ENCODE measurements at places on chromosomes 1 and 21.

DNA sequence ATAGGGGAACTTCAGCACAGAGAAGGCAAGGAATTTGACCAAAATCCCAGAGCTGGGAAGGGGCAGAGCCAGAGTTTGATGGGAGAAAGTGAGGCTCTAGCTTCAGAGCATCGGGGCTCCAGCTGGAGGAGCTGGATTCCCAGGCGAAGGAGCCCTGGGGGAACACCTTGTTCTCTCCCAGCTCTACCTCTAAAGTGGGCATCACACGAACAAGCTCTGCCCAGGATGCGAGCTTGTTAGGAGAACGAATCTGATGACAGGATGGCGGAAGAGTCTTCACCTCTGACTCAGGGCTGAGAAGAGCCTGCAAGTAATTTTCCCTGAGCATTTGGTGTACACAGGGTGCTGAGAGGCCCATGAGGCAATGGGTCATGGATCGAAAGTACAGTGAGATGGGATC lies 22.0 kb downstream of the TNNT2 start:
- DNase-seq = no peak

DNA sequence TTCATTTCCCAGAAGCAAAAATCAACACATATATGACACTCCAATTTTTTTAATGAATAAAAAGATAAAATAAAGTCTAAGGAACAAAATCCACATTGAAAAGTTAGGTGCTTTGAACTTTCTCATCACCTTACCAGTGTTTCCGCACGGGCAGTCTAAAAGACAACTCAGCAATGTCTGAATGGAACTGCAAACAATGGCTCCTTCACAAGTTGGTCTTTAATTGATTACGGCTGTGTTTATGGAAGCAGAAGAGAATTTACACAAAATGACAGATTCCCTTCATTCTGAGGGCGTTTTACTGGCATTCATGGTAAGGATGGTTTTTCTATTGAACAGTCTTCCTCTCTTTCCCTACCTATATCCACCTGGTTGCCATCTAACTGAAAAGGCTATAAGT lies 65.0 kb upstream of the RNPC3 start:
- no peak for DNase-seq

DNA sequence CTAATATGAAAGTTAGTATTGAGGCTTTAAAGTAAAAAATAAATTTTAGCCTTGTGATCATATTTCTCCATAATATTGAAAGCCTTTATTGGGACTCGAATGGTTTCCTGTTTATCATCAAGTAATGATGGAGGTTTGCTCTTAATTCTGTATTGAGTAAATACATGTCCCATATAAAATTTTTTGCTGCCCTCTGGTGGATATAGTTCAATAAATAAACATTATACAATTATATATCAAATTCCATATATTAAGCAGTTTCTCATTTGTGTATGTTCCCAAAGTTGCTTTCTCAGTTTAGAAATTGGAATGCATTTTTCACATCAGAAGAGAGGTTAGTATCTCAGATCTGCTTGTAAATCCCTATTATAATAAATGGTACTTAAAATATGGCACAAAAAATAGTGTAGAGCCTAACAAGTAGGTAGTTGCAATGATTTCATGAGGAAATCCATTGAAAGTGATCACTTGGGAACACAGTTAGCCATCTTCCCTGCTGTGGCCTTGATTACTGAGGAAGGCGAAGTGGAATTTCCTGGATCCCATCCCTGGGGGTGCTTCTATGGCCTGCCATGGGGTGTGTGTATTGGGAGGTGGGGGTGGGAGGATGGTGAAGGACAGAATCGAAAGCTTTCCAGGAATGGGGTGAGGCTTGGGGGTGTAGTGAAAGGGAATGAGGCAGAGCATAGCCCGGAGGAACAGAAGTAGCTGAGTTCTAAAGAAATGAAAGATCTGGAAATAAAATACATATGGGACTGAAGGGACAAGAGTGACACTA lies 84.1 kb upstream of the C21orf91 start:
- no peak for DNase-seq

- no peak for DNase-seq
Measured at GRCh38 chr21:39681845-39682244, 63.1 kb upstream of the IGSF5 start.

DNA sequence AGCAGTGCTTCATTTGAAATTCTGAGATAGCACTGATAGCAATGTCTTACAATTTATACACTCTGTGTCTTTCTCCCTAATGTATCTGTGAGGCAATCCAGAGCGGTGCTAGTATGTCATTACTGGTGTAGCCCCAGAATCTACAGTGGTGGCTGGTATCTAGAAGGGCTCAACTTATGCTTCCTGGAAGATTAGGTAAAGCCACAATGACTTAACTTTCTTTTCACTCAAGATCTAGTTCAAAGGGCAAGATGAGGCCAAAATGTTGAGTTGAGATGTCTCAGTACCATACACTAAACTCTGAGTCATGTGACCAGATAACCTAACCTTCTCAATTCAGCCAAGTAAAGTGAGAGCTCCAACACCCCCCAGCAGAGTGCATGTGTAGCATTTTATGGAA lies 77.5 kb downstream of the PAPPA2 start:
- DNase-seq = no peak

GRCh38 chr1:89832496-89833127 lies 11.8 kb downstream of the LRRC8D start:
- DNase-seq = no peak

DNA sequence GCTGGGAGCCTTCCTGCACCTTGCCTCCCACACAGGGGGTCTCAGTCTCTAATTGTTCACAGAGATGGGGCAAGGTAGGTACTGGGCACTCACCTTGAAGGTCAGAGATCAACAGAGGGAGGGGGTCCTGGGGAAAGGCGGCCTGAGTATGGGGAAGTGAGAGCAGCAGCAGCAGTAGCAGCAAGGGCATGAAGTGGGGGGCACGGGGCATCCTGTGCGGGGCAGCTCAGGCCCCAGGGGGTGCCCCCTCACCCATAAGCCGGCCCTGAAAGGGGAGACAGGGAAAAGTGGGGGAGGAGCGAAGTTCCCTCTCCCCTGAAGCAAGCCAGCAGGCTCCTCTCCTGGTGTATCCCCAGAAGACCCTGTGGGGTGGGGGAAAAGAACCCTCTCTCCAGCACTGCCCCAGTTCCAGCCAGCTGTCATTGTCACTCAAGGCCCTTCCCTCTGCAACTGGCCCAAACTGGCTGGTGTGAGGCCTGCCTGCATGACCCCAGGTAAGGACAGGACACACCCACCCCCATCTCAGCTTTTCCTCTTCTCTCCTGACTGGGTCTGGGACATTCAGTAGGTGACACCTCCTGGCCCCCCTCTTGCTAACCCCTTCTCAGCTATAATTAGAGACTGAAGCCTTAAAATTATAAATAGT lies 3.9 kb downstream of the SEMA6C start:
- DNase-seq = no peak

DNA sequence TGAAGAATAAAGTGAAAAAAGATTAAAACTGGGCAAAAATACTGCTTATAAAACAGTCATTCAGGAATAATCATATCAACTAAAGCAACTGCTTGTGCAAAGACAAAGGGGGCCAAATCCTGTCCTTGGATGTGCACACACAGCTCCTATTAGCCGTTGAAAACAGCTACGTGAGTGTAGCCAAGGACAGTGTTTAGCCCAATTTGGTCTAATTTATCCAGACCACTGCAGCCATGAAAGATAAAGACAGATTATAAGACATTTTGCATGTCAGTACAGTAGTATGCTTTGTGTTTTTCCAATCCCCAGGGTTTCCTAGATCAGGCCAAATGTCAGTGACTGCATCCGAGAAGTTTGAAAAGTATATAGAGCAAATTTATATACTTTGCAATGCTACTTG lies 146.3 kb upstream of the PKN2 start:
- DNase-seq = peak; percentile 84

DNA sequence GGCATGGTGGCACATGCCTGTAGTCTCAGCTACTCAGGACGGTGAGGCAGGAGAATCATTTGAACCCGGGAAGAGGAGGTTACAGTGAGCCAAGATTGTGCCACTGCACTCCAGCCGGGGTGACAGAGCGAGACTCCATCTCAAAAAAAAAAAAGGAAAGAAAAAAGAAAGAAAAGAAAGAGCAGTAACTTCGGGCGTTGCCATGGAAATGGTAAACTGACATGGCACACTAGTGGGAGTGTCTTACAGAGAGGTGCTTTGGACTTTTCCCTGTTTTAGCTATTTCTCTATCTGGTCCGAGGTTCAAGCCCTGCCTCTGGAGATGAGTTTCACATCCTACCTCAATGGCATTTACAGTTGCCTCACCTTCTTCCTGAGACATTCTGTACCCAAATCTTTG lies 23.1 kb upstream of the PPT1 start:
- no peak for DNase-seq

DNA sequence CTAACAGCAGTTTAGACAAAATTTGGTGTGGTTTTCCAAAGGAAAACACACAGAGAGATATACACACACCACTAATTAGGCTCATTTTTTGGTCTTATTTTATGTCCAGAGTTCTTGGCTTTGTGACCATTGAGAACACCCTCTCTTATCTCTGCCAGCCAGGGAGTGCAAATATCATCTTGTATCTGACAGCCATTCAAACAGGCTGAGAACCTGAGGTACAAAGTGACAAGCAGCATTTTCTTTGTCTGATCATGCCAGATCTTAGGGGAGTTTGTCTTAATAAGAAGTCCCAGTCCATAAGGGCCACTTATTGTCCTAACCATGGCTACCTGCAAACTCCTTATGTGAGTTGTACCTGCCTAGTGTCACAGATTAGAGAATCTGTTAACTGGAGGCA lies 1165.2 kb downstream of the BRINP3 start:
- no peak for DNase-seq

- no peak for DNase-seq
Measured at GRCh38 chr1:15181564-15181963, 28.0 kb downstream of the TMEM51 start.

DNA sequence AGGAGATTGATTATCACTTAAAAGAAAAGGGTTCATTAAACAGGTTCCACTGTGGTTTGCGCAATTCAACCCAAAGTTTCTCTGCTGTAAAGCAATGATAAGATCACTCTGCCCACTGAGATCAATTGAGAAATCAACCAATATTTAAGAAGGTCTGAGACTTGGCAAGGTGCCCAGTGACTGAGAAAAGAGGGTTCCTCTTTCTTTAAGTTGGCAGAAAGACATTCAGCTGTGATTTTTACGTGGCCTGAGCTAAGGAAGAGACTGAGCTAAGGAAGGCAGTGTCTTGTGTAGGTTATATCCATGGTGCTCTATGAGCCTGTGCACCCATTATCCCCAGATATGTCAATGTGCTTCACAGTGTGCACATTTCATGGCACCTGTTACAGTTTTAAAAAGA lies 344.1 kb downstream of the DISC1 start:
- DNase-seq = no peak

- no peak for DNase-seq
Measured at GRCh38 chr1:14936815-14937214, 216.7 kb upstream of the TMEM51 start.

DNA sequence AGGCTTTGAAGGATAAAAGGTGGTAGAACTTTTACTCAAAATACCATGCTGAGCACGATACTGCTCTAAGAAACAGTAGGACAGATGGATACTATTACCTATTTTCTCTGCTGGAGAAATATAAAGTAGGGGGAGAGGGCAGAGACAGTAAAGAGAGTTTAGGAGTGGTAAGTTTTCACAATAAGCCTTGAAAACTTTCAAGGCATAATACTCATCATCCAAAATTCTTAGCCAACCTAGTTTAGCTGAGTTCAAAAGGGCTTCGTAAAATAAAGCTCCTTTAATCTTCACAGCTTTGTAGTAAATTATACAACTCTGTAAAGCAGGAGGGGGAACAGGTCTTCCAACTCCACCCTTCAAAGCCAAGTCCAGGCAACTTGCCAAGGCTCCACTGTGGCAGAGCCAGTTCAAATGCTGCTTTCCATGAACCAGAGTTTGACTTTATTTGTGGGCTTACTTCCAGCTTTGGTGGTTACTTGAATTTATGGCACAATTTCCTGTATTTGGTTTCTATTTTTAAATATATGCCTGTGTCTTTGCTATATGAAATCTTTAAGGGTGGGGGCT lies 15.5 kb downstream of the TEX38 start:
- no peak for DNase-seq

DNA sequence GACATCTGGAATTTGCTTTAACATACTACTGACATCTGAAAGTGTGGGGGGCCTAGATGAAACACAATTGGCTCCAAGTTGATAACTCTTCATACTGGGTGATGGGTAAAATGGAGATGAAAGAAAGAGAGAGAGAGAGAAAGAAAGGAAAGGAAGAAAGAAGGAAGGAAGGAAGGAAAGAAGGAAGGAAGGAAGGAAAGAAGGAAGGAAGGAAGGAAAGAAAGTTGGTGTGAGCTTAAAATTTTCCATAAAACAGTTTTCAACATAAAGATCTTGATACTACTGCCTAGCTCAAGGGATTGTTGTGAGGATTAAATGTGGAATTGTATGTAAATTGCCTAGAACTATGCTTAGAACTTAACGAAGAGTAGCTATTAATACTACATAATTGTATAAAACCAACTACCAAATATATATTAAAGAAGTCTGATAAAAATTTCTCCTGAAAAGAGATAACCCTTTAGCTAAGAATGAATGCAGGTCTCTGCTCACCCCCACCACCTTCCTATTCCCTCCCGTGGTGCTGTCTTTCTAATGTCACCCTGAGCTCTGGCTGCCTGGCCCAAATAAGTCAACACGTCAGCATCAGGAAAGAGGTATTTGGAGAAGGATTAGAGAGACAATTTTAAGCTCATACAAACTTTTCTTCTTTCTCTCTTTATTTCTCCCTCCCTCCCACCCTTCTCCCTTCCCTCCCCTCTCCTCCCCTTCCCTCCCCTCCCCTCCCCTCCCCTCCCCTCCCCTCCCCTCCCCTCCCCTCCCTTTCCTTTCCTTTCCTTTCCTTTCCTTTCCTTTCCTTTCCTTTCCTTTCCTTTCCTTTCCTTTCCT lies 89.3 kb upstream of the SGIP1 start:
- no peak for DNase-seq

DNA sequence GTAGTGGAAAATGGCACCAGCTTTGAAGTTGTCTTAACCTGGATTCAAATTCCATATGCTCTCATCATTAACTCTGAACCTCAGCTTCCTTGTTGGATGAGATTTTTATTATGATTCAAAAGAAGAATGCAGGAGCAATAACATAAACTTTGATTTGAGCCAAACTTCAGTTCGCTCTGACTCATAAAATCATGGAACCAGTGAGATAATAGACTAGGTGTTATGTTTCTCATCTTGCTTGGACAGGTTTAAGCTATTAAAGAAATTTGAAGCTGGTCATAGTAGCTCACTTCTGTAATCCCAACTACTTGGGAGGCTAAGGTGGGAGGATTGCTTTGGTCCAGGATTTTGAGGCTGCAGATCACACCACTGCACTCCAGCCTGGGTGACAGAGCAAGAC lies 172.8 kb downstream of the CLEC20A start:
- DNase-seq = no peak
